Esophagus squamous epithelium (tissue), 5 donors: ENCODE measurements at places on chromosomes 12 and 14.

GRCh38 chr12:108547686-108548085 lies 13.3 kb downstream of the SART3 start:
- no peak for DNase-seq

DNA sequence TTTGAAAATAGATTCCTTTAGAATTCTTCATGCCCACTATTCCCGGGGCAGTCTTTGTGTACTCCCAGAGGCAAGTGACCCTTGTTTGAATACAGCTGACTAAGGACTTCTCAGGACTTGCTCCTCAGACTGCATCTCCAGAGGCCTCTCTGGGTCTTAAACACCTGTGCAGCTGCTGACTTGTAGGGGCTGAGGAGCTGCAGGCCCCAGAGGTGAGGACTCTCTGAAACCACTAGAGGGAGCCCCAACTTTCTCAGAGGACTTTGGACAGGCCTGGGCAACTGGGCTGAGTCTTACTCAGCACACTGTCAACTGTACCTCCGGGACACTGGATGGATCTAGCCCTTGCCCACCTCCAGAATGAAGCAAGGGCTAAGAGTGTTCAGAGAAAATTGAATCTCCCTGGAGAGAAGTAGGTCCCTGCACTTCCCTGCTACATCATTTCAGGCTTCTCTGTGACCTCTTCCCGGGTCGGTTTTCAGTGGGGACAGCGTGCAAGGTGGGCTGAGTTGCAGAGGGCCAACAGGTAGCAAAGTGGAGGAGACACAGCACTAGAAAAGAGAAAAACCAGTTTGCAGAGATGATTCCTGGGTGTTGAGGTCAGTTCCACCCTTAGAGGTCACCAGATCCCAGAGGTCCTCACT lies 164.6 kb downstream of the TMEM117 start:
- no peak for DNase-seq

- DNase-seq: no peak
Observed at GRCh38 chr12:132450418-132451171, 39.4 kb upstream of the FBRSL1 start.

DNA sequence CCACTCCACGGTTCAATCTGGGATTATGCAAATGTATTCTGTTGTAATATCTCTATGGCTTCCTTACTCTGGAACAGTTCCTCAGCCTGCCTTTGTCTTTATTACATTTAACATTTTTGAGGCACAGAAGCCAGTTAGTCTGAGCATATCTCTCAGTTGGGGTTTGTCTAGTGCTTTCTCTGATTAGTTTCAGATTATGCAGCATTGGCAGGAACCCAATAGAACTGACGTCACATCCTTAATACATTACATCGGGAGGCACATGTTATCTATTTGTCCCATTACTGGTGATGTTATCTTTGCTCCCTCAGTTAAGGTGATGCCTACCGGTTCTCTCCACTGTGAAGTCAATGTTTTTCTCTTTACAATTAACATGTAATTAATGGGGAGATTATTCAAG lies 62.4 kb downstream of the PPM1A start:
- no peak for DNase-seq

GRCh38 chr14:105873870-105874512 lies 347.6 kb downstream of the TMEM121 start:
- no peak for DNase-seq

GRCh38 chr12:93370947-93371346 lies 6.8 kb upstream of the NUDT4 start:
- no peak for DNase-seq

DNA sequence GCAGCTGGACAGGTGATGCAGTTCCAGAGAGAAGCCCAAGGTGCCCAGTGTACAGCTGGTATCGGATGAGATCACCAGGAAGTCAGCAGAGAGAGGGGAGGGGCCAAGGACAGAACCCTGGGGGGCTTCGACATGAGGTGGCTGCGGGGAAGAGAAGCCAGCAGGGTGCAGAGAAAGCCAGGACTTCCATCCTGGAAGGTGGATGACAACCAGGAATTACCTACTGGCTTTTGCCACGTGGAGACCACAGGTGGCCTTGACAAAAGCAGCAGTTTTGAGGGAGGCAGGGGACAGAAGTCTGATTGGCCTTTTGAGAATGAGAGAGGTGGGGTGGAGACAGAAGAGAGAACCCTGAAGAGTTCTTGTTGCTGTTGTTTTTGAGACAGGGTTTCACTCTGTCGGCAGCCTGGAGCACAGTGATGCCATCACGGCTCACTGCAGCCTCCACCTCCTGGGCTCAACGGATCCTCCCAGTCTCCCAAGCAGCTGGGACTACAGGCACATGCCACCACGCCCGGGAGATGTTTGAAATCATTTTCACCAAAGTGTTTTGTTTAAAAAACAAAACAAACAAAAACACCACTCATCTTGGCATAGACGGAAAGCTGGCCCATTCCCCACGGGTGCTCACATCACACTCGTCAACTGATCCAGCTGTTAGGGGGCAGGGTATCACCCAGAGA lies 35.2 kb downstream of the CDC42BPB start:
- DNase-seq: no peak

DNA sequence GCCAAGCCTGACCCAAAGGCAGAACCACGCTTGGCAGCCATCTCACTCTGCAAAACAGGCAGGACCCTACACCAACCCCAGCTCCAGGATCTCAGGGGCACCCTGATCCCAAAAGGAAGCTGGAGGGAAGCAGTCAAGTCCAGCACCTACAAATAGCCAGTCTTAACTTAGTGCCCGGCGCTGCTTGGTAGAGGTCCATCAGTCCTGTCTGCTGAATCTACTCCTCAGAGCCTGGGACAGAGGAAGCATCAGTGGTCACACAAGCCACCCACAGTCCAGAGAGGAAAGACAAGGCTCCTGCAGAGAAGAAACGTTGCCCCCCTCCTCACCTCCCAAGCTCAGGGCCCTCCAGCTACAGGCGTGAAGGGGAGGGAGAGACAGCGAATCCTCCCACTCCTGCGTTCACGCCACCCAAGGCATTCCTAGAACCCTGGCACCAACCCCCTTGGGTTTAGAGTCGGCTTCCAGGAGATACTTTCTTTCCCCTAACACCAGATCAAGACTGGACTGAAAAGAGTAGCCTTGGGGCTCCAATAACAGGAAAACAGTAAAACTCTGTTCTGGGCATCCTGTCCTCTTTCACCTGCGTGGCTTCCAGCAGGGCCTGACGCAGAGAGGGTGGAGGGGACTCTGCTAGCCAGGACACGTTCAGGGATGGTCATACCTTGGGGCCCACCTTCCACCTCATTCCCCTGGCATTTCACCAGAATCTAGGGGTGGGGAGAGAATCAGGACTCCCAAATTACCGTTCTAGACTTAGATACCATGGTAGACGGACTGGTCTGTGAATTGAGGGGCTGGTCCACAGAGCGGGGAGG lies 1.2 kb downstream of the PXN start:
- DNase-seq: no peak

- DNase-seq: no peak
Observed at GRCh38 chr12:94587266-94588241, 62.8 kb downstream of the TMCC3 start.

DNA sequence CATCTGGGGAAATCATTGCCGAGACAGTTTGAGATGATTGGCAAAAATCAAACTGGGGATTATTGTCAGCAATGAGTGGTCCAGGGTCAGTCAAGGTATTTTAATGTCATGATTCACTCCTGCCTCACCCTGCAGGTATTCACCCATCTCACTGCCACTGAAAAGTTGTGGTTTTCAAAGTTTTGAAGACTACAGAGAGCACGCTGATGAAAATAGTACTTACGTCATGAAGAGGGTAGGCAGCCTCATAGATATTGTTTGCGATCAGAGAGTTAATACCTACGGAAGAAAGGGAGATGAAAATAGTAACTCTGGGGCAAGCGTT lies 138.0 kb downstream of the ANO2 start:
- DNase-seq: no peak

DNA sequence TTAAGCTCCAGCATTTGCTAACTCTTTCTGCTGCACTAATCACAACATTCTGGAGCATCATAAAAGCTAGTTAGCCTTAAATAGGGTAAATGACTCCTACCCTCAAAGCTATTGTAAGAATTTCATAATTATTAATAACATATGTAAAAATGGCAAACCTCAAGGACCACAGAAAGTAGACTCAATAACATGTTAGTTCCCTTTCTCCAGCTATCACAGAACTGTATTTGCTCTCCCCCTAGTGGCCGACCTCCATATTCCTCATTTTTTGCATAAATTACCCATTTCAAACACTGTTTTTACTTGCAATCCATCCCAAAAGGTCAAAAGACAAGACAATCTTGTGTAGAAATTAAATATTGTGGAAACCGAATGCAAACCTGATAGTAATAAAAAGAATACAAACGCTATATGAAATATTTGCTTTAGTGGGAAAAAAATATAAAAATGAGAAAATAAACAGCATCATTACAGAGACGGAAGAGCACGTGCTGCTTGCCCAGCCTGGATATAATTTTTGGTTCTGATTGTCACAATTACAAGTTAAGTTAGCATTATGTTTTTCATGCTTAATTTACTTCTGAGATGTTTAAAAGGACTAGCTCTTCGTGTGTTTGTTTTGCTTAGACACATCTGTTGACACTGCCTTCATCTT lies 97.9 kb downstream of the RERGL start:
- DNase-seq: no peak

DNA sequence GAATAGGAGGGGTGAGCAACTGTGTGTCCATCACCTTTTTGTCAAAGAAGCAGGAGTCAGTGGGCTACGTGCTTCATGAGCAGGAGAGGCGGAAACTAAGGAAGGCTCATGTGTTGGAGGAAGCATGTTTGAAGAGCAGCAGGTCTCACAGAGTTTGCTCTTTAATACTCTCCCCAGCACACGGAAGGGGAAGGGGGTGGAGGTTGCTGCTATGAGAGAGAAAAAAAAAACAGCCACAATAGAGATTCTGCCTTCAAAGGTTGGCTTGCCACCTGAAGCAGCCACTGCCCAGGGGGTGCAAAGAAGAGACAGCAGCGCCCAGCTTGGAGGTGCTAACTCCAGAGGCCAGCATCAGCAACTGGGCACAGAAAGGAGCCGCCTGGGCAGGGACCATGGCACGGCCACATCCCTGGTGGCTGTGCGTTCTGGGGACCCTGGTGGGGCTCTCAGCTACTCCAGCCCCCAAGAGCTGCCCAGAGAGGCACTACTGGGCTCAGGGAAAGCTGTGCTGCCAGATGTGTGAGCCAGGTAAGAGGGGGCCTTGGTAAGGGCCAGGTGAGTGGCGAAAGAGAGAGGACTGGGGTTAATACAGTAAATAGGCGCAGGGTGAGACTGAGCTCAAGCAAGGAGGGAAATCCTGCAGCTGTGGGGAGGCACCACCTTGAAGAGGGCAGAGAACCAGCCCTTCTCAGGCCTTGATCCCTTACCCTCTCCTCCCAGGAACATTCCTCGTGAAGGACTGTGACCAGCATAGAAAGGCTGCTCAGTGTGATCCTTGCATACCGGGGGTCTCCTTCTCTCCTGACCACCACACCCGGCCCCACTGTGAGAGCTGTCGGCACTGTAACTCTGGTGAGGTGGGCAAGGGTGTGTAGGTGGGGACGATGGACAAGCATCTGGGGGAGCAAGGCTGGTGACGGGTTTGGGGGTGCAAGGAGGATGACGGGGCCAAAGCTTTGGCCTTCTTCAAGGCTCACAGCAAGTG lies at the start of gene CD27:
Gene CD27, plus strand, starts transcription at position 252 of the 985 bp plus-strand sequence. Its CDS starts 141 bp downstream, at position 393.
- no peak for DNase-seq

GRCh38 chr12:48235796-48236333 lies 32.8 kb upstream of the OR10AD1 start:
- DNase-seq: no peak

- no peak for DNase-seq
Observed at GRCh38 chr12:95755261-95755865, 35.2 kb downstream of the NTN4 start.

- DNase-seq: no peak
Observed at GRCh38 chr12:41736436-41736835, 408.2 kb downstream of the GXYLT1 start.

DNA sequence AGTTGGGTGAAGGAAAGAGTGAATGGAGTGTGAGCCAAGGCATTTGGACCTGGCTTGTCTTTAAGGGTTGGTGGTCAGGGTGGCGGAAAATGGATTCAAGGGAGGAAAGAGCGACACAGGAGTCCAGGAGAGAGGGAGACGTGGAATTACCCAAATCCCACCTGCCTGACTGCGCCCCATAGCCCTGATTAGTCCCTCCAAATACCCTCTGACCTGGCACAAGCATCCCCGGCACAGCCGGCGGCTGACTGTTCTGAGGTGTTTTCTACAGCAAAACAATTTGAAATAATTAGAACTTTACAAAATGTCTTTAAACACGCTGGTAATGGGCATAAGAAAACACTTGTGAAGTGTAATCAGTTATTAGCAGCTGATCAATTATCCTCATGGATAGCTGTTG lies 175.8 kb downstream of the PHETA1 start:
- DNase-seq: no peak

- DNase-seq: no peak
Observed at GRCh38 chr12:119296535-119296934, 38.0 kb upstream of the CCDC60 start.

DNA sequence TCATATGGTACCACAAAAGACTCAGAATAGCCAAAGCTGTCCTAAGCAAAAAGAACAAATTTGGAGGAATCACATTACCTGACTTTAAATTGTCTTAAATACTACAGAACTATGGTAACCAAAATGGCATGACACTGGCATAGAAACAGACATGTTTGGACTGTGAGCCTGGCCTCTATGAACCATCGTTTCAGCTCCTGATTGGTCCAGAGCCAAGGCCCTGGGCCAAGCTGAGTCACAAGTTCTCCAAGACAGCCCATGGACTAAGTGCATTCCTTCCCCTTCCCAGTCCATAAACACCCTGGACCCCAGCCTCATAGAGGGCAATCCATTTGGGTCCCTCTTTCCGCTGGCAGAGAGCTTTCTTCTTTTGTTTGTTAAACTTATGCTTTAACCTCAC lies 12.1 kb upstream of the PRR4 start:
- DNase-seq: no peak

DNA sequence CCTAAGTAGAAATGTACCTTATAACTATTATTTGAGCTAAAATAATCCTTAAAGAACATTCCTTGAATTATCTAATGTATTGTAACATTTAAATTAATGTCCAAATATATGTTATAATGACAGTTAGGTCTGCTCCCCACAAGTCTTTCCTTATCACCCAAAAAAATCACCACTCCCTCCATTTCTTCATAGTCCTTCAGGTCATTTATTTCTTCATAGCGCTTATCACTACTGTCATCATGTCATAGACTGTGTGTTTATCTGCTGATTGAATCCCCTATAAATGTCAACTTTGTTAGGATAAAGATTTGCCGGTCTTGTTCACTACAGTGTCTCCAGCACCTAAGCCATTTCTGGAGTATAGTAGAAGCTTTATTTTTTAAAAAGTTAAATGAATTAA lies 12.0 kb downstream of the LUM start:
- no peak for DNase-seq

DNA sequence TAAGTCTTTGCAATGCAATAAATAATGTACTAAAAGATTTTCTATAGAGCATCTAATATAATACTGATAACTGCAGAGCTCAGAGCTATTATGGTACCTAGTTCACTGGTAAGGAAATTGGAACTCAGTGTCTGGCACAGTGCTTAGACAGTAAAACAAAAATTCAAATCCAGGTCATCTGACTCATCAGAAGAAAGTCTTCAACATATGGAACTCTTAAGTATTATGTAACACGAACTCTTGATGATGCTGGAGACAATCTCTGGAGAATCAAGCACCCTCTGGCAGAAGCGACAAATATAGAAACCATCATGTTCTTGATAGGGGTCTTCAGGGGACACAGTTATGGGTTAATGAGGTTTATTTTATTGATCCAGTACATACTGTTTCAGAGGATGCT lies 37.3 kb upstream of the TRHDE start:
- DNase-seq: no peak
